ENCODE measurements at places on chromosomes 5 and 9.

GRCh38 chr5:1211701-1212100 lies 10.3 kb downstream of the SLC6A19 start:
- no peak for DNase-seq

- no peak for DNase-seq
Observed at GRCh38 chr5:13278811-13279210, 665.7 kb downstream of the DNAH5 start.

- peak; percentile 68 for DNase-seq
Observed at GRCh38 chr9:79470954-79471353, 100.8 kb upstream of the TLE4 start.

DNA sequence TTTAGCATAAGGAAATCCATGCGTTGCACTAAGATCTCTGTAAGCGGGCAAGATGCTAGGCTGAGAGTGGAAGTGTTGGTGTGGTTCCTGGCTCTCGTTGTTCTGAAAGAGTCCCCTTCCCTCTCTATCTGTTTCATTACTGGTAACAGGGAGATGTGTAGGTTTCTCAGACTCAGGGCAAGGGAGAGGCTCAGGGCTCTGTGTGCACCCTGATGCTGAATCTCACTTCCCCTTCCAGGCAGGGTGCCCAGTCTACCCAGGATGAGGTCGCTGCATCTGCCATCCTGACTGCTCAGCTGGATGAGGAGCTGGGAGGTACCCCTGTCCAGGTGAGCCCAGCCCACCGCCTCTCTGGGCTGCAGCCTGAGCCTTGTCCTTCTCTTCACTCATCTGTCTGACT lies 45.7 kb downstream of the STOM start:
- no peak for DNase-seq

GRCh38 chr5:132115375-132115774 lies 41.8 kb downstream of the CSF2 start:
- DNase-seq = no peak

GRCh38 chr9:117696154-117696553 lies 8.0 kb upstream of the TLR4 start:
- no peak for DNase-seq

DNA sequence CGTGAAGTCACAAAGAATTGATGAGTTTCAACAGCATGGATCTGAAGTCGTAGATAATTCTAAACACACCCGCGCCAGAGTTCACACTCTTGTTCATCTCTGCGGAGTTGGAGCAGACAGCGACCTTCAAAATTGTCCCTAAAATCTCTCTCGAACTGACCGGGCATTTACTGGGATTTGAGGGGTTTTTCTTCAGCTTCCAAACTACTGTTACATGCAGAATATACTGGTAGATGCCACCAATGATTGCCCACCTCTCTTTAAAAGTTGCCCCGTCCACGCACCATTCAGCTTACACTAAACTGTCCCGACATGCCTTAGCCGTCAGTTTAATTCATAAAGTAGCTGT lies 5.2 kb upstream of the ISL1 start:
- no peak for DNase-seq

DNA sequence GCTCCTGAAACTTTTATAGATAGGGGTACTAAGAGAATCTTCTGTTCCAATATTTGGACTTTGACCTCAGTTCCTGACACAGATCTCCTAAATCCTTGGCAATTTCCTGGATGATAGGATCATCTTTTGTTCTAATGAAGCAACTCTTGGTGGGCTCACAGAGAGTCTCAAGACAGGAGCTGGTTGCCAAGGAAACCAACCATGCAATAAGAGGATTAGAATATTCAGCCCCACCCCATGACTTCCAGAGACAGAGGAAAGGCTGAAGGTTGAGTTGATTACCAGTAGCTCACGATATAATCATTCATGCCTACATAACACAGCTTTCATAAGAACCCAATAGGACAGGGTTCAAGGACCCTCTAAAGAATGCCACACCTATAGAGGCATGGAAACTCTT lies 2050.2 kb upstream of the CDH6 start:
- no peak for DNase-seq

- DNase-seq = no peak
Observed at GRCh38 chr9:124716808-124717207, 54.3 kb downstream of the NR6A1 start.

DNA sequence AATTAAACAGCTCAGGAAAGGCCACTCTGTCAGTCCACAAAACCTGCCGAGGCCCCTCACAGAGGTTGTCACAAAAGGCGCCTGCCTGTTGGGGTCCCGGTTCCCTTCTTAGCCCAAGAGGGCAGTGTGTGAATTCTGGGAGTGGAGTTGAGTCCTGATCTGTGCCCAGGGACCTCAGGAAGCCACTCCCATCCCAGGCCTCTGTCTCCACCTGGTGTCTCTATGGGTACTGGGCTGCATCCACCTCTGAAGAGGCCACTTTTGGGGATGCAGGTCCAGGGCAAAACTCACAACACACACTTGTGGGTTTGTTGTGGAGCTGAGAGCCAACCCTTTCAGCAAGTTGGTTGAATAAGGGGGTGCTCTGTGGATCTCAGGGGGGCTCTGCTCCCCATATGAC lies 74.3 kb upstream of the STXBP1 start:
- no peak for DNase-seq

GRCh38 chr5:136145030-136145429 lies 12.4 kb downstream of the SMAD5 start:
- DNase-seq = no peak

GRCh38 chr9:20670395-20670794 lies 13.7 kb upstream of the FOCAD start:
- no peak for DNase-seq

GRCh38 chr9:125580701-125581286 lies 126.2 kb downstream of the MAPKAP1 start:
- DNase-seq = no peak

- DNase-seq = no peak
Observed at GRCh38 chr9:110016340-110016739, 191.6 kb downstream of the C9orf152 start.

GRCh38 chr5:17893026-17893635 lies 258.9 kb downstream of the TAF11L14 start:
- DNase-seq = no peak

GRCh38 chr9:125397736-125398135 lies 136.1 kb downstream of the GAPVD1 start:
- peak; percentile 47 for DNase-seq

- DNase-seq = no peak
Observed at GRCh38 chr9:129311643-129312042, 133.6 kb upstream of the IER5L start.

GRCh38 chr5:159935946-159936345 lies 19.7 kb downstream of the ADRA1B start:
- no peak for DNase-seq

Measured in NCI-H146 (cell line).